ENCODE measurements at places on chromosomes 1 and 21.

DNA sequence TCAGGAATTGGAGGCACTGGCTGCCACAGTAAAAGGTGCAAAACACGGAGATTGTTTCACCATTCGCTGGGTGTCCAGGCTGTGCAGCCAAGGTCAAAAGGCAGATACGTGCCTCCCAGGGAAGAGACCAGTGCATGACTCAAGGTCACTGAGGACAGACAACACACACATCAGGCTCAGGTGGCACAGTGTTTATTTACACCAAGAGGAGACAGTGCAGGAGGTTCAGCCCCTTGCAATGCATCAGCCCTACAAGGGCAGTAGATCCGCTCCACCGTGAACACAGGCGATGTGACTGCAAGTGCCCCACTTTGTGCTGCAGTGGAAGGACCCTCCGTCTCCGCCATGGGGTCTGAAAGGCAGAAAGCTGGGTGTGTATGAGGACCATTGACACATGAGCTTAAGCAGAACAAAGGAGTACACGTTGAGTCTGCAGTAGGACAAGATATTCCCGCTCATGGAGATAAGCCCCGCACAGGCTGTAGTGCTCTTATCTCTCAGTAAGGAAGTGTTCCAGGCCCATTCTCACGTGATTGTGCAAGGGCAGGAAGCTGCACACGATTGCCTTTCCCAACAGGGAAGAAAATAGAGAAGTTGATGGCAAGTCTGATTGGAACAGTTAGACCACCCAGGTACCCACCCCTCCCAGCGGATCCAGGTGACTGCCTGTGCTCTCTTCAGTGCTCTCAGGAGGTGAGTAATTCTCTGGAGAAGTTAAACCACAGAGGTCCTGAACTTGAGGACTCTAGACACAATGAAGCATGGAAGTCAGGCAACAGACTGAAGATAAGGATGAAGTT, 37.5 kb upstream of the QSOX1 start:
- no peak for DNase-seq

GRCh38 chr1:236581528-236581927, 22.8 kb downstream of the HEATR1 start:
- no peak for DNase-seq

GRCh38 chr1:21865609-21865942, 53.5 kb downstream of the LDLRAD2 start:
- no peak for DNase-seq

DNA sequence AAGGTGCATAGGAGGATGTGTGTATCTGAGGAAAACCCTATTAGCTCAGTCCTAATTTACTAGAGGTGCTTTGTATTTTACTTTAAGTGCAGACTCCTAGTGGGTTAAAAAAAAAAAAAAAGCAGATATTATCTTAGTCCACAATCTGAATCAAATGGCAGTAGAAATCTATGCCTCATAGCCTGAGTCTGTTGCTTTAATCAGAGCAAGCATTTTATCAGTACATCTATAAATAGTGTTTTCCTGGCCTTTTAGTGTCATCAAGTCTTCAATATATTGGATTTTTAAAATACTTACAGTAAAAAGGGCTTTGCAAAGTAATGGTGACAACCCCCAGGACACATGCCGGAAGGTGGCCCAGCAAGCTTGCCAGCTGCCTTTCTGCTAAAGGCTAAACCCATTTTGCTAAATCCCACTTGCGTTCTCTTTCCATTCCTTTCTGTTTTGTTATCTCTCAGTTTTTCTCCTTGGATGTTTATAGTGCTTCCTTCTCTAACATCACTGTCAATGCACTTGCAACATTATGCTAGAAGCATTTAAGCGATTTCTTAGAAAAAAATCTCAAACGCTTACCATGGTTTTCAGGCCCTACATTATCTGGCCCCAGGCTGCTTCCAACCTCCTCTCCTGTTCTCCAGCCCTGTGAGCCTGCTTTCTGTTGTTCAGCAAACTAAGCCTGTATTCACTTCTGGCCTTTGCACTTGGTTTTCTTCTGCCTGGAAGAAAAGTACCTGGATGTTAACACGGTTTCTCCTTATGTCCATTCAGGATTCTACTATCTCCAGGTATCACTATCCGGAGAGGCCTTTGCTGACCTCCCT, 206.3 kb downstream of the PDE4B start:
- DNase-seq = no peak

DNA sequence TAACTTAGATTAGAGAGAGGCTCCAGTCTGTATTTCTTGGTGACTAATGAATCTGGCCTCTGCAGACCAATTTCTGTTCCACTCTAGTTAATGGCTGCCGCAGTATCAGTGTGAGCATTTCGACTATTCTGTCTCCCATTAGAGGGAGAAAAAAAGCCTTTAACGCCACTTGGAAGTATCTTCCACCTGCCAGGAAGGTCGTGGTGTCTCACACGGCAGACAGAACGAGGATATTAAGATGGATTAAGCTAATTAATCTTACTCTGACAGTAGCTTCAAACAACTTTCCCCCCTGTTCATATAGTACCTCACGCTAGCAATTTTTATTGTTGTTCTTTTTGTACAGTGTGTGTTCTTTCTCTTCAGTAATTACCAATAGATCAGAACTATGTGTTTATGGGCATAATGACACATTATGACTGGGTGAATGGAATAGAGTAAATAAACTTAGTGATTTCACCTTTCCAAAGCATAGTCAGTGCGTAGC, 153.8 kb downstream of the ADGRL2 start:
- no peak for DNase-seq

DNA sequence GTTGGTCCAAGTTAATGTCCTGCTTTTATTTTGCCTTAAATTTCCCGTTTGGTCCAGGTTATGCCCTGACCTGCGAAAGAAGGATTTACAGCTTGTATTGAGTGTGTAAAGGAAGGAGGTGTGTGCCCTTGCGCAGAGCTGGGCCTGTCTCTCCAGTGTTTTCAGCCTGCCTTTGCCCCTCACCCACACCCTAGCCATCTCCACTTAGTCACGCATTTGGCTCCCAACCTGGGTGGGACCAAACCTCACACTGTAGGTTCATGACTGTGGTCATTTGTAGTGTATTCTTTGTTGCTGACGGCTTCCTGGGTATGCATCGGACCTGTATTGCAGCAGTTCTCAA, 572 bp upstream of the SRSF10 start:
- no peak for DNase-seq

DNA sequence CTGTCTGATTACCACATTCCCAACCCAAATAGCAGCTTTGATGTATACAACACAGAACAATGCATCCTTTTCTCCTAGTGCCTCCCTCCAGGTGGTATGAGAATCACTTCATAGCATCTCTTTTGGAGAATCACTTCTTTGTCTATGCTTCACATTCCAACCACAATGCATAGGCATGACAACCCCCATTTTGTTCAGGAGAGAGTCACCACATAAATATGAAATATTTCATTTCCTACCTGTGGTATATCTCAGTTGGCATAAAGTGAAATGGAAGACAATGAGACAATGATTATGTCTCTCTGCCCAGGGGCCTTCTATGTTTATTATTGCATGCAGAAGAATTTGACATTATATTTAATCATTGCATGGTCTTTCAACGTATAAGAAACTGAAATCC, 112.2 kb downstream of the BRINP2 start:
- DNase-seq = no peak

GRCh38 chr1:154179946-154180687, 11.8 kb downstream of the TPM3 start:
- no peak for DNase-seq

GRCh38 chr1:7388488-7389185, 382.5 kb upstream of the VAMP3 start:
- DNase-seq = no peak

DNA sequence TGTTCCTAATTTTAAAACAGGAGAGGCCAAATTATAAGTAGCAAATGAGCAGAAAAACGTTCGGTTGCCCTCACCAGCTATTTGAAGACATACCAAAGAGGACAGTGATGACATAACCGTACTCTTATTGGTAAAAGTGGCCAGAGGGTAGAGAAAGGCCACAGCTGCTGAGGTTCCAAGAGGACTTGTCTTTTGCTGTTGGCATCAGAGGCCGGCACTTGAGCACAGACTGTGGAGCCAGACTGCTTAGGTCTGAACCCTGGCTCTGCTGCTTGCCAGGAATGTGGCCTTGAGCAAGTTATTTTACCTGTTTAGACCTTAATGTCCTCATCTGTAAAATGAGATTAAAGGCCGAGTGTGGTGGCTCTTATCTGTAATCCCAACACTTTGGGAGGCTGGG, 14.9 kb downstream of the ETV3L start:
- no peak for DNase-seq

DNA sequence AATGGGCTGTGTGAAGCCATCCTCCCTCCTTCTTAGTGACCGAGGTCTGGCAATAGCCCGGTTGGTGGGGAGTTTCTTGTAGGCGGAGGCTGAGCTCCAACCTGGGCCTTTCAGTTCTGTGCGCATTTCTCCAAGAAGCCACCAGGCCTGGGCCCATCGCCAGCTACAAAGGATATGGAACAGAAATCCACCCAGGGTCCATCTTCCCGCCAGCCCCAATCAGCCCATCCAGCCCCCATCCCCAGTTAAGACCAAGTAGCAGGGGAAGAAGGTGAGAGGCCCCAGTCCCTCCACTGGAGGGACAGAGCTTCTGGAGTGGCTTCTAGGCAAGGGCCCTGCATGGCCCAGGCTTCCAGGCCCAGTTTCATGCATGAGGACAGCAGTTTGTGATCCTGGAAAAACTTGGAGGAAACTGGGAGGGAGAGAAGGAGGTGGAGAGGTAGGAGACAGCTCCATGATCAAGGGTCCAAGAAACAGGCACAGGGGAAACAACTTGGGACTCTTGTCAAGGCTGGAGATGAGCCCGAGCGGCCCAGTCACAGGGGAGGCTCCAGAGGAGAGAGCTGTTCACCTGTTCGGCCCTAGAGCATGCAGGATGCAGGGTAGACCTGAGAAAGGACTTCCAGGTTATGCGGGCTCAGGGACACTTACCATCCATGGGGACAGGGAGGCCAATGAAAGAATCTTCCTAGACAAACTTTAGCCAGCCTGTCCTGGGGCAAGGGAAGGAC, 261.2 kb downstream of the PTPRU start:
- DNase-seq = no peak

DNA sequence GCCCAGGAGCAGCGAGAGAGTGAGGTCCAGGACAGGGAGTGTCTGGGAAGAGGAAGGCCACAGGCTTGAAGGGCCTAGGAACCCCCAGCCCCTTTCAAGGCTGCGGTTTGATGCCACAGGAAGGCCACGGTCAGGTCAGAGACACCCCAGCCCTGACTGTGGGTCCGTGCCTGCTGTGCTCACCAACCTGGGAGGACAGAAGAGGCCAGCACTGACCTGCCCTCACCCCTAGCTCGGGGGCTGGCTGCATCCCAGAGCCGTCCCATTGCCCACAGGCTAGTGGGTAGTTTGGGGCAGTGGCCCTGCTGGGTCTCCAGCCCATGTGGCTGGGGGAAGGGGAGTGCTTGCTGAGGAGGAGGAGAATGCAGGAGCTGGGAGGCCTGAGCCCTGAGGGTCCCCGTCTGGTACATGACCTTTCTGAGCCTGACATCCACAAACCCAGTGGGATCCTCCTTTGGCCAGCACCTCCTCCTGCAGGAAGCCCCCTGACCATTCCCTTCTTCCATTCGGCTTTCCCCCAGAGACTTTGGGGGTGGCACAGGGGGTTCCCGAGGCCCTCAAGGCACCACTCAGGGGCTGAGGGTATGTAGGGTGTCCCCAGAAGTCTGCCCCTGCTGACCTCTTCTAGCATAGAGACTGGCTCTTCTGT, 54.3 kb downstream of the WNT9A start:
- no peak for DNase-seq

- DNase-seq = no peak
These were observed 10.4 kb upstream of the CDK18 start for GRCh38 chr1:205494115-205494514.

- no peak for DNase-seq
These were observed 45.3 kb downstream of the PRRC2C start for GRCh38 chr1:171530676-171531075.

- no peak for DNase-seq
These were observed 182.3 kb upstream of the GREM2 start for GRCh38 chr1:240794046-240794843.

DNA sequence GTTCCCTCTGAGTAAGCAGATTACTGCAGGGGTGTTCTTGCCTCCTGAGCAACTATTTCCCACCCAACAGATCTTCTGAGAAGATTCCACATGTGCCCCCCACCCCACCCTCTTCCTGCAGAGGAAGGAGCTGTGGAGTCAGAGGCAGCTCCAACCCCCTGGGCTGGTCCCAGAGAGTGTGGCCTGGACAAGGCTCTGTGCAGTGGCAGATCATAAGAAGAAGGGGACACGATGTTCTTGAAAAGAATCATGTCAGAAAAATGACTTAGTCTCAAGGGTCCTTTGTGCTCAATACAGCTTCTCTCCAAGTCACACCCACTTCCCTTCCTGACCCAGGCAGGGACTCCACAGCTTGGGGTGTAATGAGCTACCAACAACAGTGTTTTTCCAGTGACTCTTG, 95.2 kb downstream of the SYF2 start:
- no peak for DNase-seq

DNA sequence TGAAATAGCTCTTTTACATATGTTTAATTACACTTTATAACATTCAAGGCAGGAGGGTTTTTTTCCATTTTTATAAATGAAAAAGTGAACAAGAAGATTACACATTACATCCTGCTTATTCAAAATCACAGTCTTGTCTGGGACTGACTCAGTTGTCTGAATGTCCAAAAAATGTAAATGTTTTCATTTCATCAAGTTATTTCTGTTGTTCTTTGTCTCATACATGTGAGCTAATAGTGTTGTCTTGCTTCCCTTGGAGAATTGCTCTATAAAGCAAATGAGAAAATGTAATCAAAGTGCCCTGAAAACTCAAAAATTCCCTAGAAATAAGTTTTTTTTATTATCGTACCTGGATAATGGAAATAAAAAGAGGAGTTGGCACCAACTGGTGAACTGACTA, 242.9 kb downstream of the GRIK1 start:
- no peak for DNase-seq

- DNase-seq = no peak
These were observed 410.5 kb upstream of the LRRC7 start for GRCh38 chr1:69157046-69157756.

- DNase-seq = no peak
These were observed 1.6 kb upstream of the IRF6 start for GRCh38 chr1:209807509-209807908.

GRCh38 chr1:184647471-184647870, 107.2 kb downstream of the EDEM3 start:
- no peak for DNase-seq

GRCh38 chr1:67393240-67393639, 37.0 kb downstream of the SERBP1 start:
- no peak for DNase-seq

GRCh38 chr1:61494000-61494399, 230.9 kb downstream of the TM2D1 start:
- DNase-seq = no peak

- DNase-seq = no peak
These were observed at the start of gene KAZN for GRCh38 chr1:14598498-14599182. TSS of gene KAZN (plus strand) at chr1:14598685.
